ENCODE measurements at places on chromosomes 7 and 10. TPM values are rescaled to one million over a fixed set of nuclear protein-coding genes. Genes with fewer than 3 reads are reported as not detected.

GRCh38 chr7:99599836-99600235, 1.8 kb downstream of the TMEM225B start:
- DNase-seq = no peak

PAPOLB gene
- total RNA-seq = not detected

DNA sequence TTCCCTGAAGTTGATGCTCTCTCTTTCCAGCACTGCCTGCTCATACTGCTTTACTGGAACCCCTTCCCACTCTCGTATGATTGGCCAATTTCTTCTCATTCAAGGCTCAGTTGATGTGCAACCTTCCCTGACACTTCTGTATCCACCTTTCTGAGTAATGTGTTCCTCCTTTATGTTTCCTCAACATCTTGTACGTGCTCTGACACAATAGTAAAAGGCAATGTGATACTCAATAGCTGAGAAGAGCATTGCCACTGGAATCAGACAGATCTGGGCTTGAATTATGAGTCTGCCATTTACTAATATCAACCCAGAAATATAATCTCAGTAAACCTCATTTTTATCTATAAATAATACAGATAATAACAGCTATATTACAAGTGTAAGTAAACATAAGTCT, 34.7 kb downstream of the ARL4A start:
- no peak for DNase-seq

LBX1 gene
- not detected for total RNA-seq

DEPP1 gene
- total RNA-seq = 0.12 TPM

DNA sequence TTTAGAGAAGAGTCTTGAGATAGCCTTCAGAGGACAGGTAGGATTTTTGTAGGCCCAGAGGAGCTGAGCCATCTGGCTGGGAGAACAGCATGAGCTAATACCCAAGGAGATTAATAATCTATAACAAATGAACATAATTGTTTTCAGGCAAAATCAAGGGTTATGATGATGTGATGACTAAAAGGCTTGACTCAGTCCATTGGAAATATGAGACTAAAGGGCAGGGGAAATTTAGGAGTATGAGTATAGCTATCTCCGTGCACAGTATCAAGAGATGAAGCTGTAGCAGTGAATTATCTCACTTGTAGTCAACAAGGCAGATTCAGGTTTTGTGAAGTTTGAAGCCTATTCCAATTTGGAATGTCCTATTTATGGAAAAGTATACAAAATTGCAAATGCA, 40.1 kb downstream of the CSTF2T start:
- DNase-seq = no peak

DNA sequence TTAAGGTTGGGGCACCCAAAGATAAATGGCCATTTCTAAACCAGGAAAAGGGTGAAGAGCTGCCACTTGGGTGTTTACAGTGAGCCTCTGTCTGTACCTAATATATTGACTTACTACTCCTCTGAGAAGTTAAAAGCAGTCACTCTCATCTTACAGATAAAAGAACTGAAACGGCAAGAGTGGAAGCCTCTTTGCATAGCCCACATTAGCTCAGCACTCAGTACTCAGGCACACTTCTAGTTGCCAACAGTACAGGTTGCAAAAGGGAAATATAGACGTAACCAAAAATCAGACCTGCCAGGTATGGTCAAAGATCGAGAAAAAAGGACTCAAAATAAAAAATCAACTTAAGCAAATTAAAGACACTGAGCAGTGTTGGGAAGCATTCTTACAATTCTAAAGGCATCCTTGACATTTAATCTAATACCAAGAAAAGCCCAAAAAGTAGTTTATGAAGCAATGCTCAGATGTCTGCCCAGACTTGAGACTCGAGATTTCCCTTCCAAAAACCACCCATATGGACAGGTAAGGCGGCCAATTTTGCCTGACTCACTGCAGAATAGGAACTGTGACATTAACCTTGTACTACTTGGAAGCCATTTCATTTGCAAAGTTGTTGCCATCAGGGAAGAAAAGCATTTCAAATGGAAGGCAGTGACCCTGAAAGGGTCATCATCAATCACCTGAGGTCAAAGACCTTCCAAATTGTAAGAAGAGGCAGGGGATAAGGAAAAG, 139.3 kb downstream of the SLC25A13 start:
- no peak for DNase-seq

DNA sequence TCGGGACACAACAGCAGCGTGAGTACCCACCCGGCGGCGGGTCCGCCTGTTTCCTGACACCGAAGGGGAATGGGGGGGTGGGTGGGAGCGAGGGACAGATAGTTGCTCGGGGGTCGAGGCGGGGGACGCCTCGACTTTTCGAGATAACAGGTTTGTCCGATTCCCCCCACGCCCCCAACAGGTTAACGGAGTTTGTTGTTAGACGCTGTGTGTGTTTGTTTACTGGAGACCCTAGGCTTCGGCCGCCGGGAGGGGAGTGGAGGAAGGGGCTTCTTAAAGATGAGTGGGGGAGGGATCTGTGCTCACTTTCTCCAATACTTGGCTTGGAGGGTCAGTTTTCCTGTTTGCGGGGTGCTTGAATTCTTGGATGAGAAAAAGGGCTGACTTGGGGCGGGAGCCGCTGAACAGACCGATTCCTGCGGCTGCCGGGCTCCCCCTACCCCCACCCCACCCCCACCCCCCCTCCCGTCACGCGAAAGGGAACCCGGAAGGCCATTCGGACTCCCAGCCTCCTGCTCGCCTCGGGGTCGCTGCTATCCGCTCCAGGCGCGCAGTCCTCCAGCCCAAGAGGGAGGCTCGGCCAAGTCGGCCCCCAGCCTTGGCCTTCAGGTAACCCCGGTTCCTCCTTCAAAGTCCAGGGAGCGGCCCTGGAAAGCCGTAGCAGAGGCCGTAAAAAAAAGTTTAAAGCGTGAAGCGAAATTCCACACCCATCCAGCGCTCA, 1.0 kb downstream of the SORCS3 start:
- DNase-seq = no peak

DNA sequence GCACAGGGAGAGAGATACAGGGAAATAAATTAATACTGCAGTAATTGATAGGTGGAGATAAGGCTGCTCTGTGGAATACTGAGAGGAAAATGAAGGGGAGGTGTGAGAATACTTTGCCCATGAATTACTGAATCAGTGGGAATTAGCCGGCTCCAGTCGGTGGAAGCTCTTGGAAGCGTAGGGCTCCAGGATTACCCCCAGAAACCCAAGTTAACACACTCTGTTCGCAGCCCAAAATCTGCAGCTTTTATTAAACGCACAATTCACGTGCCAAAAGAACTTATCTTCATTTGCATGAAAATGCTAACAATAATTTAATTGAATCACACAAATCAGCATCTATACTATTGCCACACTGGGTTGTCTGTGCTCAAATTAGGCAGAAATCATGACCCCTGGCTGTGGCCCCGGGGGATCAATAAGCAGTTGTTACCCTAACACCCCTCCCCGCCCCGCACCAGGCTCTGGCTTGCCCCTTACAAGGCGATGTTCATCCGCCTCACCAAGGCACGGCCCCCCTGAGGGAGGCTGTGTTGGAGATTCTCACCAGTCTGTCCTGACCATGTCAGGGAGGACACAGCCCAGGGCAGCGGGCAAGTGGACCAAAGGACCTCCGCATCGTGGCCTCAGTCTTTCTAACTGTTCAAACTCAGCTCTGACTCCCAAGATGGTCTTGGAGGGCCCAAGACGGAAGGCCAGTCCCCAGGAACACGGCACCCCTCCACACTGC, 48.4 kb upstream of the MGMT start:
- no peak for DNase-seq

DNA sequence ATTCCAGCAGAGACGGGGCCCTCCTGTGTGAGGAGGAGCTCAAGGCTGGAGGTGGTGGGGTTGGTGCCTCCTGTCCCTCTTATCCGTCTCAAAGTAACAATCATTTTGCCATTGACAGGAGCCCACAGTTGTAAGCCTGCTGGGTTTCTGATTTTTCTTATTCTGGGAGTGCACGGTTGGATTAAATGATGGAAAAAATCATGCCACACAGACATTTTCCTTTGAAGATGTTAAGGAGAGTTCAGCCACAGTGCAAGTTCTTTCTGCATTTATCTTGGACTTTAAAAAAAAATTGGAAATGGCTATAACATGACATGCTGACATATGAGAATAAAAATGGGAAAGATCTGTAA, 8.4 kb upstream of the LYZL1 start:
- no peak for DNase-seq

SMNDC1 gene
- 56.9 TPM for total RNA-seq

HDAC9 gene
- total RNA-seq = 0.72 TPM

- no peak for DNase-seq
Observed at GRCh38 chr10:93459466-93459865, 22.7 kb downstream of the MYOF start.

VENTX gene
- total RNA-seq = not detected

All from activated naive CD8-positive, alpha-beta T cell treated with anti-CD3 and anti-CD28 coated beads for 36 hours (primary cell).